Left lung (tissue), 14 donors: ENCODE measurements at places on chromosomes 2 and 18.

- no peak for DNase-seq
Measured at GRCh38 chr2:178767094-178768060, 39.8 kb downstream of the TTN start.

DNA sequence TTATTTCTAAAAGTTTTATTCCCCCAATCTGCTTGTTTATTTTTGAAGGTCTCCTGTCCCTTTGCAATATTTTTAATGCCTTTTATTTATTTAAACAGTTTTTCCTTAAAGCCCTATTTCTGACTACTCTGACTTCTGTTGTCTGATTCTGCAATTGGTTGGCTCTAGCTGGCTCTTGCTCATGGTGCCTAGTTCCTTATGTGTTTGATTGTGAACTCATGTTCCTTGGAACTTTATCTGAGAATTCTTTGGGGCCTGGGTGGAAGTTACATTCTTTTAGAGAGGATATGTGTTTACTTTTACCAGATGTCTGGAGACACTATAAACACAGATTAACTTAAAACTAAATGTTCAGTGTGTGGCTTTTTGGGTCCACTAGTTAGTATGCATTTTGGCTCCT lies 175.9 kb downstream of the DYSF start:
- no peak for DNase-seq

DNA sequence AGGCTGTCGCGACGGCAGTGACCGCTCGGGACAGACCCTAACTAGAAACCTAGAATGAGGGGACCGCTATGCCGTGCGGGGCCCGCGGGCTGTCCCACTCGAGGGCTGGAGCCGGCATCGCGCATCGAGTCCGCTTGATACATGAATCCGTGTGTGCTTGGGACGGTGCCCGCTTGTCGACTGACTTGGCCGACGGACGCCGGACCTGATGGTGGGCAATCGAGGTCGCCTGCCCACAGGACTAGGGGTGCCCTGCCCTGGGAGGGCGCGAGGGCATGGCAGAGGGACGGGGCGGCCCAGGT lies 749 bp upstream of the PTMA start:
- no peak for DNase-seq

GRCh38 chr2:195657634-195658540 lies 861 bp downstream of the SLC39A10 start:
- DNase-seq, result peak; percentile 76

GRCh38 chr2:68418855-68419254 lies 48.2 kb downstream of the FBXO48 start:
- DNase-seq, result no peak

DNA sequence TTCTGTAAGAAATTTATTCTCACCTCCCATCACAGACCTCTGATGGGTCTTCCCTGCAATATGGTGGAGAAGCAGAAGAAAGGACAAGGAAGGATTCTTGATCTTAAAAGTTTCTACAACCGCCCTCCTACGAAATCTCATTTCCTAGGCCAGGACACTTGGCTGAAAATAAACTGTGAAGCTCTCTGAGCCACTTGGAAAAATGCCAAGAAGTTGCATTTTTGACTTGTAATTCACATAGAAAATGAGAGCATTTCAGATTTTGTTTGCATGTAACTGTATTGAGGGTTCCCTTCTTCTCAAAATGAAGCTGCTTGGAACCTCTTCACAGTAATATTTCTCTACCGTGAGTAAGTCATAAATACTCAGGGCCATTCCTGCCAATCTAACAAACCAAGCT lies 458.3 kb upstream of the SLC14A2 start:
- DNase-seq, result peak; percentile 59

DNA sequence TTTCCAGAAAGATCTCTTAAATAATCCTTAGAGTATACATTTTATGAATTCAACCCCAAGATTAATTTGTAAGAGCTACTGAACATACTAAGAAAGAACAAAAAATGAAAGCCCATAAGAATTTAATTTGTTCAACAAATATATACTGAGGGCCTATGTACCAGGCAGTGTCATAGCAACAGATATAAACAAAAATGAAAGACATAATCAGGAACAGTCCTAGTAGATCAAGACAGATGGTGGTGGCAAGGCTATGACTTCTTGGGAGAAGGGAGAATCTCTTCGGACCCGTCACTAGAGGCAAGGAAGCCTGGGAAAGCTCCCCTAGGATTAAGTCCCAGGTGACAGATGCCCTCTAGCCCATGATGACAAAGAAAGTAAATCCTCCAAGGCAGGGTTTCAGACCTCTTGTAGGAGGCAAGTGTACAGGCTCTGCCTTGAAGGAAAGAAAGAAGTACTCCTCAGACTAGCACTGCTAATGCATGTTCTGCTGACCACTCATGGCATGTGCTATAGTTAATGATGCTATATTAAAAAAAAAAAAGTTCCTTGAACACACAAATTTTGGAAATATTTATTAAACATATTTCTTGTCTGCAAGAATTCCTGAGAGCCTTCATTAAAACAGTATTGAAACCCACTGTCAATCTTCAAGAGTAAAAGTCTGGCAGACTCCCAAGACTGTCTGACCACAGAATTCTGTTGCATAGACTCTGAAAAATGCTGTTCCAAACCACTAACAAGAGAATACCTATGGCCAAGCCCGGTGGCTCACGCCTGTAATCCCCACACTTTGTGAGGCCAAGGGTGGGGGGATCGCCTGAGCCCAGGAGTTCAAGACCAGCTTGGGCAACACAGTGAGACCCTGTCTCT lies 31.5 kb downstream of the NOL10 start:
- DNase-seq, result no peak

DNA sequence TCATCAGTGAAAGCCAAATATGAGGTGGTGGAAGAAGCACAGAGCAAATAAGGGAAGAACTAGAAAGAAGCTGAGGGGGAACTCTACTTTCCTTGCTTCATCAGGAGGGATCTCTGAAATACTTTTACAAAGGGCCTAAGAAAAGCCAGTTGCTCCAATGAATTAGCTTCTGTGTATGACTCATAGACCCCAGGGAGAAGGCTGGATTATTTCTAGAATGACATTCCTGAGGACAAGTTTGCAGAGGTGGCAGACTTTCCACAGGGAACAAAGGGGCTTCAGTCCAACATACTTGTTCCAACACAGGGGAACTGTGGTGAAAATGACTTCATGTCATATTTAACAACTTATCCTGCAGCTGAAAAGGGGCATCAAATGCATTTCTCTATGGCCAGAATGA lies 29.0 kb downstream of the DOK1 start:
- DNase-seq, result no peak

DNA sequence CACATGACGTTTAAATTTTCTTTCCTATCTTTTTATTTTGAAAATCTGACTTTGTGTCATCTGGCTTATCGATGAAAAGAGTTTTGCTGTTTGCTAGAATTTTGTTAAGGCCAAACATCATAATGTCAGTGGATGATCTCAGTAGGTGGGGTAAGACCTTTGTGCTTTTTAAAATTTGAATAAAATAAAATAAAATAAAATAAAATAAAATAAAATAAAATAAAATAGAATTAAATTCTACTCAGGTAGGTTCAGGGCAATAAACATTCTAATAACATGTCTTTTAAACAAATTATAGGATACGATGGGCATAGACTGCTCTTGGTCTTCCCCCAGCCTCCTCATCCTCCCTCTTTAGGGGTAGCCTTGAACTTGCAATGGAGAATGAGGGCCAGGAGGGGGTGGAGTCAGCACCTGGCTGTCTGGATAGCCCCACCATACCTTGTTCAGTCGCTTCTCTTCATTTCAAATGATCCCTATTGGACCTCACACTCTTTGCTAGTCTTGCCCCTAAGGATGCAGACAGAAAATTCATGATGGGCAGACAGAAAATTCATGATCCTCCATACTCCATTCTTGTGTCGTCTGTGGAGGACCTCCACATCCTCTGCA lies 8.1 kb downstream of the LDLRAD4 start:
- no peak for DNase-seq

GRCh38 chr2:25062511-25062917 lies 20.6 kb downstream of the EFR3B start:
- no peak for DNase-seq

DNA sequence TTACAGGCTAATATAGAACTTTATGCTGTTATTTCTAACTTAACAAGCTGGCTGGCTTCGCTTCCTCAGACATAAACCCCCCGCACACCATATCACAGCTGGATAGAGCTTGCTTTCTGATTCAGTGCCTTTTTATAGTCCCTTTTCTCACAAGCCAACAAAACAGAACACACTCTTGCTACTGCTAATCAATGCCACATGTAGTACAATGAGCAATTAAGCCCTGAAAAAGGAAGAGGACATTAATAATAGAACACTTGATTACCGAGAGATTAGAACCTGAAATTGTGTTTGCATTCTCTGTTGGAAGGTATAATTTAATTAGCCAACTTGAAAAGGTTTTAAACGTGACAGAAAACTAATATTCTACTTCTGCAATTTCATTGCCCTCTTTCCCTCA lies 267.7 kb upstream of the CYRIA start:
- DNase-seq, result no peak

- DNase-seq, result no peak
Measured at GRCh38 chr2:42297322-42297936, 63.6 kb downstream of the COX7A2L start.

GRCh38 chr18:8548186-8548585 lies 61.1 kb upstream of the RAB12 start:
- DNase-seq, result no peak

- DNase-seq, result no peak
Measured at GRCh38 chr2:68764041-68764805, 29.6 kb downstream of the ARHGAP25 start.

DNA sequence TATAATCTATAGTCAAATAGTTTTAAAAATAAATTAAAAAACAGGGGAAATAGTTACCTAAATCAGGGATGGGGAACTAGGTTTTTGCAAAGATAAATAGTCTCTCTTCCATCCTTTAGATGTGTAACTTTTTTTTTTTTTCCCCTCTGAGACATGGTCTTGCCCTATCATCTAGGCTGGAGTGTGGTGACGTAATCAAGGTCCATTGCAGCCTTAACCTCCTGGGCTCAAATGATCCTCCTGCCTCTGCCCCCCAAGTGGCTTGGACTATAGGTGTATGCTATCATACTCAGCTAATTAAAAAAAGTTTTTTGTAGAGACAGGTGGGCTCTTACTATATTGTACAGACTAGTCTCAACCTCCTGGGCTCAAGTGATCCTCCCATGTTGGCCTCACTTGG lies 316.5 kb downstream of the CCDC85A start:
- no peak for DNase-seq

GRCh38 chr2:105757433-105757832 lies 12.7 kb downstream of the NCK2 start:
- DNase-seq, result no peak

DNA sequence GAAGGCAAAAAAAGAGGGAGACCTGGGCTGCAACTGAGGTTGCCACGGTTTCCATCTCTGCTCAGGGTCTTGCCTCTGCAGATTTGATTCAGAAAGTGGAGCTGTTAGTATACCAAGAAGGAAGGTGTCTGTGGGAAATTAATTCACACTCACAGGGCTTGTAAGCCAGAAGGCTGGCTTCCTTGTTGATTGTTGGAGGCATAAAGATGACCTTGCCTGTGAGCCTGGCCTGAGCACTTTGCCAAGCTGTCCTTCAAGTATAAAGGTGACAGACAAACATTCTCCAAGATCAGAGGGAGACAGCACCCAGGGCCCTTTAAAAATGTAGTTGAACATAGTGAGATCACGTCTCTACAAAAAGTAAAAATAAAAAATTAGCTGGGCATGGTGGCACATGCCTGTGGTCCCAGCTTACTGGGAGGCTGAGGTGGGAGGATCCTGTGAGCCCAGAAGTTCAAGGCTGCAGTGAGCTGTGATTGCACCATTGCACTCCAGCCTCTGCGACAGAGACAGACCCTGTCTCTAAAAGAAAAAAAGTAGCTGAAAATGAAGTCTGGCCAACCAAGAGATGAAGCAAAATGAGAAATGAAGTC lies 91.2 kb upstream of the UXS1 start:
- DNase-seq, result no peak

GRCh38 chr2:16404551-16405300 lies 260.9 kb downstream of the CYRIA start:
- DNase-seq, result no peak

GRCh38 chr18:40531051-40531450 lies 1424.0 kb upstream of the PIK3C3 start:
- no peak for DNase-seq

DNA sequence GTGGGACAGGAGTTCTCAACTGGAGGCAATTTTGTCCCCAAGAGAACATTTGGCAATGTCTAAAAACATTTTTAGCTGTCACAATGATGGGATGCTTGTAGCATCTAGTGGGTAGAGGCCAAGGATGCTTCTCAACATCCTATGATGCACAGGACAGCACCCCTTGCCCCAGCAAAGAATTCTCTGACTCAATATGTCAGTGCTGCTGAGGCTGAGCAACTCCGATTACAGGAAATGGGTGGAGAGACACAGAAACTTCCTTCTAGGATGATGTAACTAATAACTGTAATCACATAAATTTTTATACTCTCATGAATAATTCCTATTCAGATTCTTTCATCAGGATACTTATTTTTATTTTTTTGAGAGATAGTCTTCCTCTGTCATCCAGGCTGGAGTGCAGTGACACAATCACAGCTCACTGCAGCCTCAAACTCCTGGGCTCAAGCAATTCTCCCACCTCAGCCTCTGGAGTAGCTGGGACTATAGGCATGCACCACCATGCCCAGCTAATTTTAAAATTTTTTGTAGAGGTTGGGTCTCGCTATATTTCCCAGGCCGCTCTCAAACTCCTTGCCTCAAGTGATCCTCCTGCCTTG lies 120.3 kb upstream of the ACAA2 start:
- DNase-seq, result no peak
